ENCODE measurements at places on chromosomes 4 and X. TPM values are rescaled to one million over a fixed set of nuclear protein-coding genes. Genes with fewer than 3 reads are reported as not detected.

- DNase-seq = no peak
Measured at GRCh38 chr4:82138374-82138773, 235.4 kb downstream of the HNRNPD start.

The SPOCK3 gene
- not detected for total RNA-seq

- no peak for DNase-seq
Measured at GRCh38 chr4:82969414-82969813, 41.2 kb downstream of the LIN54 start.

The MAGEA11 gene
- total RNA-seq = not detected

GRCh38 chr4:74400395-74400794 lies 35.5 kb downstream of the EREG start:
- DNase-seq = no peak

Measured in fibroblast of villous mesenchyme (primary cell).